ENCODE measurements at places on chromosomes 4 and X.
A peak's percentile ranks its signal among the peaks of the same experiment; 100 is the strongest.

DNA sequence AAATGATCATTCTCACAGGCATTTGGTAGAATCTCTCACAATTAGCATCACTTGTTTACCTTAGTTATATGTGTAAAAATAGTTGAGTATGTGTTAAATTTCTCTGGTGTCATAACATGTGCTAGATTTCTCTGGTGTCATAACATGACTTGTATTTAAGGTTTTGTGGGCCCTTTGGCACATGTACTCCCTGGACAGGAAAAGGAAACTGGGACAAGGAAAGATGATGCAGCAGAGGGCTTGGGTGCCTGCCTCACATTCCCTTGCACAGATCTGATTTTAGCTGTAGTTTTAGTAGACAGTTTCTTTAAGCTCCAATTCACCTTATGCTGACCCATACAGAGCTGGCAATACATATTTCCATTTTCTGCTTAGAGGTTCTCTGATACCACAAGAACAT is 726.0 kb downstream of the C4orf33 start:
- no peak for DNase-seq

- no peak for DNase-seq
Measured at GRCh38 chrX:45479196-45479834, 278.6 kb upstream of the DIPK2B start.

GRCh38 chr4:163544407-163545038 is 50.0 kb downstream of the TMA16 start:
- peak; percentile 74 for DNase-seq

GRCh38 chrX:64192673-64193072 is 12.8 kb downstream of the AMER1 start:
- DNase-seq = no peak

DNA sequence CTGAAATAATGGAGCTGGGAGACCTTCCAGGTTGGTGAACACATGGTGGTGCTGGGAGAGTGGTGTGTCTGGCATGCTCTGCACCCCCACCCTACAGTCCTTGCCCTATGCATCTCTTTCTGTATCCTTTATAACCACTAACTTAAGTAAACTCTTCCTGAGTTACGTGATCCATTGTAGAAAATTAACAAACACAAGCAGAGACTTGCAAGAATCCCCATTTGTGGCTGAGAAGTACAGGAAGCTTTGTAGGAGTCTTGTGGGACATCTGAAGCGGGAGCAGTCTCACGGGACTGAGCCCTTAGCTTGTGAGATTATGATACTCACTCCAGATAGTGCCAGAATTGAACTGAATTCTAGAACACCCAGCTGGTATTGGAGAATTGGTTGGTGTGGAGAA is 14.3 kb upstream of the FAM13A start:
- no peak for DNase-seq

- DNase-seq = peak; percentile 64
Measured at GRCh38 chr4:104064646-104065577, 345.1 kb upstream of the TACR3 start.

DNA sequence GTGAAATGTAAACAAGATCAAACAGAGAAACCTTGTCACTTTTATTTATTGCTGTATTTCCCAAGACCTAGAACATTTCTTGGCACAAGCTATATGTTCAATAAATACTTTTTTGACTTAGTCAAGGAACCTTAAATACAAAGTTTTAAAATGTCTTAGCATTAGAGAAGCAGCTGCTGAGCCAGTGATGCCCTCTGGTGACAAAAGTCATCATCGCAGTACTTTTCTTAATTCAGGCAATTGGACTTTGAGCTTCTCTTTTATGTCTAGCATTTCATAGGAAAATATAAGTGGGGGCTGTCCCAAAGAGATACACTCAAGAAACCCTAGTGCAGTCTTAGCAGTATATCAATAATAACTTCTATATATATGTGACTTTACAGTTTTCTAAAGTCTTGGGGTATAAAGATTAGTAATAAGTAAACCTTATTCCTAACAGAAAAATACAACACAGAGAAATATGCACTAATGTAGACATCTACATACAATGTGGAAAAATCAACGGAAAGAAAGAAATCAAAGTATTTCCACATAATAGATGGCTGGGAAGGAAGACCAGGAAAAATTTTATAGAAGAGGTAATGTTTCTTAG is 118.4 kb downstream of the DTHD1 start:
- peak; percentile 54 for DNase-seq

DNA sequence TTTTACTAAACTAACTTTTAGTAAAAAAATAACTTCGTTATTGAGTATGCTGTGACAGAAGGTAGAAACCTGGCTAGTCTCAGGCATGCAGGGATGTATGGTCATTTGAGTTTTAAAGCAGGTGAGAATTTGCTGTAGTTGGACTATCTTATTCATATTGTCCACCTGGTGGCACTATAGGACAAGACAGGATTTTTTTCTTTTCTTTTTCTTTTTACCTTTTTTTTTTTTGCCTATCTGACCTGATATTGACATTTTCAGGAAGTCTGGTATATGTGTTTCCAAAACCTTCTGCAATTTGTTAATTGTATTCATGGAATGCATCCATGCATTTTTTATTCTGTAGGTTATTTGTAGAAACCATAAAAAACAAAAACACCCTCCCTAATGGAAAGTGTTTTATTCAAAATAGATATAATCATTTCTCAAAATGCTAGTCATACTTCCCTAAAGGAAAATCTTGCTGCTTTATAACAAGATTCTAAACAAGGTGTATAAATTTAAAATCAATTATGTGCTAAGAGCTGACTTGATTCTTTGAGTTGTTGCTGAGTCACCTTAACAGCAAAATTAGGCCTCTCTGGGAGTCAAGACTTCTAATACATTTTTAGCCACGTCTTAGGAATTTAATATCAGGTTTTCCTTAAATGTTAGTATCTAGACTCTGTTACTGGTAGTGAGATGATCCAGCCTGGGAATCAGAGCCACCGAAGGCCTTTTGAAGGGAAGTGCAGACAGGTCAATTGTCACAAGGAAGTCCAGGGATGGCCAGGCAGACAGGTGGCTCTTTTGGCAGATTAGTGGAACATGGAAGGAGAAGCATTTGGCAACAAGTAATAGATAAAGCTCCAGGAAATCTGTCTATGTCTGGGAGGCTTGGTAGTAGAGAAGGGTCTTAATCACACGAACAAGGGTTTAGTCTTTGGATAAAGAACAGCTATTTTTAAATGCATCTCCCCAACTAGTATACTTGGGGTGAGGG is 201.3 kb upstream of the GNPDA2 start:
- DNase-seq = no peak

DNA sequence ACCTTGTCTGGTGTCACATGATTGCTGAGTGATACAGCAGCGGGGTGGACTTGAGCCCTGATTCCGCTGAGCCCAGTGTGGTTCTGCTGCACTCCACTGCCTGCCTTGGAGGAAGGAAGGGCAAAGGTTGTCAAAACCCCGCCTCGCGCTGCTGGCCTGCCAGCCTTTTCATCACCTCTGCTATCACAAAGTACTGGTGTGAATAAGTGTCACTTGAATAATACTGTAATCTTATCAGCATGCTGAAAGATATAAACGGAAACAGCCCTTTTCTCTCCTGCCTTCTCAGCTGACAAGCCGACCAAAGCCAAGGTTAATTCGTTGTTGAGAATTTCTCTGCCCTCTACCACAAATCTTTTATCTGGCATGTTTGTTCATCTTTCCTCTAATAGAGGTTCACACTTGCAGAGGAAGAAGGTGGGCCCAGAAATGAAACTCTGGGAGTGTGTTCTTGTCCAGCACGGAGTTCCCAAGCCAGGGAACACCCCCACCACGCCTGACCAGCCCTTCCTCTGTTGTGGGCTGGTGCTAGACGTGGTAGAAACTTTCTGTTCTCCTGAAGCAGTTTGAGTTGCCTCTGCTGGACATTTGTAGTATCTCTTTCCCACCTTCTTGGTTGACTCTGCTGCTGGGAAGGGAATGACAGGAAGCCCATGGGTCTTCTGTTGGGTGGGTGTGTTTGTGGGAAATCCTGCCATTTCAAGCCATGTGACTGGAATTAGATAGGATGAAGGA is 21.5 kb downstream of the FHDC1 start:
- no peak for DNase-seq

DNA sequence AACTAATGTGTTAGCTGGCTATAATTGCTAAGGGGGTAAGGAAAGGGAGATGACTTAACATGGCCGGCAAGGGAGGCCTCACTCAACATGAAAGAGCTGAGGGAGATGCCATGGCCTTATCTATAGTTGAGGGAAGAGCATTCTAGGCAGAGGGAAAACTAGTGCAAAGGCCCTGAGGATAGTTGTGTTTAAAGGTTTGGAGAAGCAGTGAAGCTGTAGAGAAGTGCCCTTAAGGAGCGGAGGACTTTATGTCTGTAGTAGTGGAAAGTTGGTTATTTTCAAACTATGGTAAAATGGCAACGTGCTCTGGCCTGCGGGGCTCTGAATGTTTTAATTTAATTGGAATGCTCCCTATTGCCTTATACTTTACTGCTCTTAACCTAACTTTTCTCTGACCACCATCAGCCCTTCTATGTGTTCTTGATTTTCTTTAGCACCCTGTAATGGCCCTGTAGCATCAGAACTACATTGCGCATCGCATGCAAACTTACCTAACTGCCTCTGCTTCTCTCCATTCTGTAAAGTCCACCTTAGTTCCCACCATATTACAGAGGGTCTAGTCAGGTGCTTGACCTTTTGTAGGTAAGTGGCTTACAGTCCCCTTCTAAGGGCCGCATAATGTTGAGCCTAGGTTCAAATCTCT is 35.8 kb downstream of the ERVMER34-1 start:
- DNase-seq = no peak

DNA sequence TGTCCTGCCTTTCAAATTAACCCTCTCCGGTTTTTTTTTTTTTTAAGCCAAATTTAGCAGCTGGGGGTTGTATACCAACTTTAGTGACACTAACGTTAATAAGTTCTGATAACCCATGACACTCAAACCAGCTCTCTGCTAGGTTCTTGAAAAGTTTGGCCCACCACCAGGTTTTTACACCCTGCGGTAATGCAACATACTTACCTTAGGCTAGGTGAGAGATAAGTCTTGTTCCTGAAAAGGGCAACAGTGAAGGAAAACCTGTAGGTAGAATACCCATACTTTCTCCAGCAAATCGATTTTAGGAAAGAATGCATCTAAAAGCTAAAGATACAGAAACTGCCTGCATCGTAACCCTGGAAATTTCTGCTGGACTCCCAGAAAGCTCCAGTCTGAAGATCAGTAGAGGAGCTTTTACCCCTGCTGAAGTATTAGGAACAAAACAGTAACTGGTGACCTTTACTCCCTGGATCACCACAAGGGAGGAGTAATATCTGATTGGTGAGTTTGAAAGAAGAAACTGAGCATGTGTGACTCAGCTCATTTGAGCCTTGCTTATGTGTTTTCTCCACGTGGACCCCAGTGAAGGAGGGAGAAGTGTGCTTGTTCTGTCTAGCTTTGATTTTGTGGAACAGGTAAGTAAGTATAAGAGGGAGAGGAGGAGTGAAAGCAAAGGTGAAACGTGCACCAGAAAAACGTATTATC is 34.4 kb upstream of the COX18 start:
- DNase-seq = no peak

GRCh38 chrX:68570598-68570997 is 71.7 kb downstream of the YIPF6 start:
- no peak for DNase-seq

DNA sequence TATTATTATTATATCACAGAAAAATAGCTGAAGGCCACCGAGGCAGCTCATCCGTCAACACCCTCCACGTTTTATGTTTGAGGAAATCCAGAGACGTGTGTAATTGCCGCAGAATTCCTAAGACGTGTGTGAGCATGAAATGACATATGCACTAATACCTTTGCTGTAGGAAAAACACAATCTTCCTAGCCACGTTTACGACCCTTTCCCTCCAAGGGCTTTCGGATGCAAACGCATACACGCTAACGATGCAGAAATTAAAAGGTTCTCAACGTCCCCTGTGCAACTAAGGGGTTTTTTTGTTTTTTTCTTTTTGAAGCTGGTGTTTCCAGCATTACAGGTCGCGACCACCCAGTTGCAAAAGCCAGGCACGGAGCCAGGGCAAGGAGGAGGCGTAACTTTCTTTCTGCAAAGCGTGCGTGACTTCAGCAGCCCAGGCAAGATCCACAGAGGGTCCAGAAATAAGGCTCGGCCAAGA is 33.8 kb downstream of the CRLF2 start:
- DNase-seq = no peak

GRCh38 chr4:138222046-138222445 is 20.1 kb downstream of the SLC7A11 start:
- DNase-seq = no peak

- no peak for DNase-seq
Measured at GRCh38 chr4:189083769-189084168, 856.9 kb upstream of the FRG1 start.

GRCh38 chrX:99705701-99706100 is 704.4 kb downstream of the PCDH19 start:
- no peak for DNase-seq

DNA sequence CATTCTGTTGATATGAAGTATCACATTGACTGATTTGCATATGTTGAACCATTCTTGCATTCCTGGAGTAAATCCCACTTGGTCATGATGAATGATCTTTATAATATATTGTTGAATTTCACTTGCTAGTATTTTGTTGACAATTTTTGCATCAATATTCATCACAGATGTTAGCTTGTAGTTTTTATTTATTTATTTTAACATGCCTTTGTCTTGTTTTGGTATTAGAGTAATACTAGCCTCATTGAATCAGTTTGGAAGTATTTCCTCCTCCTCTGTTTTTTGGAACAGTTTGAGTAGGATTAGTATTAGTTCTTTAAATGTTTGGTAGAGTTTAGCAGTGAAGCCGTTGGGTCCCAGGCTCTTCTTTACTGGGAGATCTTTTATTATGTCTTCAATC is 13.9 kb upstream of the ADH1C start:
- DNase-seq = no peak

- DNase-seq = no peak
Measured at GRCh38 chr4:139564502-139564901, 8.5 kb upstream of the SETD7 start.

DNA sequence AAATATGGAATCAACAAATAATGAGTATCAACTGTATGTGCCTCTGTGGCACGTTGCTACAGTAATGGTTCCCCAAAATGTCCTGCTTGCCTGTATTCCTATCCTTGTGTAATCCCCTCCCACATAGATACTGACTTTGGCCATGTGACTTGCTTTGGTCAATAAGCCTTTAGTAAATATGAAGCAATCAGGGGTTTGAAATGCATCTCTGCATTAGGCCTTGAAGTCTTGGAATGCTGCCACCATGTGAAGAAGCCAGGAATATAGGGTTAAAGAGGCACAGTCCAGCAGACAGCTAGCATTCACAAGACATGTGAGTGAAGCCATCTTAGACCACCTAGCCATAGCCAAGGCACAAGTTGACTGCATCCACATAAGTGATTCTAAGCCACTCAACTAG is 190.9 kb downstream of the GABRB1 start:
- DNase-seq = no peak
